Cortex of kidney (tissue), 1 donor: ENCODE measurements at places on chromosomes 1 and 21.
A peak's percentile ranks its signal among the peaks of the same experiment; 100 is the strongest.

DNA sequence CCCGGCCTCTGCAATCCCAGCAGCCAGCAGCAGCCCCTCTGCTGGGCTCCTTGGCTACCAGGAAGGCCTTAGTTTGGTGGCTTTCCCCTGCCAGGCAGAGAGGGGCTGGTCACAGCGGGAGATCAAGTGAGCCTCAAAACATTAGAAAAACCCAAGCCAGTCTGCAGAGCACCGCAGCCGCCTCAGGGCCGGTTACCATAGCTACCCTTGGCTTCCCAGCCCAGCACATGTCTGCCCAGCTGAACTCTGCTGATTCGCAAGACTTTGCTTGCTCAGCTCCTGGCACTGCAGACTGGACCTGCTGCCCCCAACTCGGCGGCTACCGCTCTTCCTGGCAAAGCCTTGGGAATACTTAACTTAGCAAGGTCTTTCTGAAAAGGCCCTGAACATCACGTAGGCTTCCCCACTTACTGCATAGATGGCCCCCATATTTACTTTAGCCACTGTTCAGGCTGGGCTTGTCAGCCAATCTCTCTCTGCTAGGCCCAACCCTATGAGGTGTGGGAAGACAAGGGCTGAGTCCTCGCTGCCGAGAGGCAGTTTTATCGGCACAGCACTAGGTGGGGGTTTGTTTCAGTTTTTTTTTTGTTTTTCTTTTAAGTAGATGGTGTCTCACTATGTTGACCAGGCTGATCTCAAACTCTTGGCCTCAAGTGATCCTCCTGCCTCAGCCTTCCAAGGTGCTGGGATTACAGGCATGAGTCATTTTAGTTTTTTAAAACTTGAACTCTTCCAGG lies 28.6 kb upstream of the PLEKHG5 start:
- DNase-seq = no peak

- DNase-seq = no peak
Measured at GRCh38 chr21:39384674-39385298, 35.9 kb upstream of the HMGN1 start.

- no peak for DNase-seq
Measured at GRCh38 chr1:15900662-15901279, 53.3 kb downstream of the SPEN start.

DNA sequence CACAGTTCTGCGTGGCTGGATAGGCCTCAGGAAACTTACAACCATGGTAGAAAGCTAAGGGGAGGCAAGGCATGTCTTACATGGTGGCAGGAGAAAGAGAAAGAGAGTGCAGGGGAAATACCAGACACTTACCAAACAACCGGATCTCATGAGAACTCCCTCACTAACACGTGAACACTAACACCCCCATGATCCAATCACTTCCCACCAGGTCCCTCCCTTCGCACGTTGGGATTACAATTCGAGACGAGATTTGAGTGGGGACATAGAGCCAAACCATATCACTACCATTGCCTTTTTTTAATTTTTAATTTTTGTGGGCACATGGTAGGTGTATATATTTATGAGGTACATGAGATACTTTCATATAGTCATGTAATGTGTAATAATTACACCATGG lies 23.8 kb upstream of the PPP1R8 start:
- DNase-seq = no peak

- DNase-seq = no peak
Measured at GRCh38 chr1:85449356-85449755, 15.6 kb downstream of the DDAH1 start.

DNA sequence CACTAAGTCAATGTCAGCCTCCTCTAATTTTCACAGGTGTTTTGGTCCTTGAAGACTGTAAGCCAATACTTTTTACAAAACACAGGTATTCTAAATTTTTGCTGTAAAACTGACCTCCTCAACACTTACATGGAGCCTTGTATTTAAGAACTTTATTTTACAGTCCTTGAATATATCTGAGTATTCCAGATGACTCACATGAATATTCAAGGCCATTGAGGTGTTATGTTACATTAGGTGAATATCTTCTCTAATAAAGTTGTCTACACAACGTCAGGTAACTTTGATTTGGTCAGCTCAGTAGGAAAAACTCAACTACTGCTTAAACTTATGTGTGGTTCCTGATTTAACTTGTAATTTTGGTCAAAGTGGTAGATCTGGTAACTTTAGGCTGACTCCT lies 254.2 kb downstream of the OLFM3 start:
- no peak for DNase-seq

GRCh38 chr1:30670240-30671060 lies 52.9 kb downstream of the MATN1 start:
- no peak for DNase-seq

GRCh38 chr1:34612091-34612827 lies 142.6 kb upstream of the GJB5 start:
- no peak for DNase-seq

DNA sequence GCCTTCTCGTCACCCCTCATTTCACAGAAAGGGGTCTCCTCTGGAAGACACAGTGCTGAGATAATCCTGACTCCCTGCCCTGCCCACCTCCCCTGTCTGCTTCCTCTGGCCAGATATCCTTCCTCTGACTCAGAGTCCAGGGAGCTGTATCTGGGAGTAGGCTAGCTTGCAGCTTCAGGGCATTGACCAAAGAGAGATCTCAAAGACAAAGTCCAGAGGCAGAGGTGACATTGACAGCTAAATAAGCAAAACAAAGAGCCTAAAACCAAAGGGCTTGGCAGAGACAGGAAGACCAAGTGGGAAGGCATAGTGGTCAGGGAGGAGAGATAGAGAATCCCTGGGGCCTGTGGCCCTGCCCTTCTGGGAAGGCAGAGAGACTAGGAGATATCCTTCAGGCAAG lies 64.9 kb downstream of the TNR start:
- no peak for DNase-seq

GRCh38 chr1:177824508-177824982 lies 145.3 kb downstream of the SEC16B start:
- DNase-seq = no peak

DNA sequence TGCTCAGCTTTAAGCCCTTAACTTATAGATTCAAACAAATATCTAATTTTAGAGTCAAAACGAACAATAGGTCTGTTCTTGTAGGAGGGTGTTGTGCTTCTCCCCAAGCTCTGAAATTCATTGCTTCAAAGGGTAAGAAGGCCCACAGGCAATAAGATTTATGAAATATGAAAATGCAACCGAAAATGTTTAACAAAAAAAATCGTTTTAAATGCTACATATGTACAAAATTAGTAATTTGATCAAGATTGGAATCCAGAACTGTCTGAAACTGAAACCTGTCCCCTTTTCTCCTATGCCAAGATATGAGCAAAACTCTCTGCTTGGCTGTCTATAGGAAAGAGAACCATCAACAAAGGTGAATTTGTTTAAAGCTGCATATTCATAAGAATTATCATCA lies 534.3 kb downstream of the PLPP3 start:
- no peak for DNase-seq

GRCh38 chr1:216457356-216457755 lies 34.1 kb upstream of the USH2A start:
- no peak for DNase-seq

DNA sequence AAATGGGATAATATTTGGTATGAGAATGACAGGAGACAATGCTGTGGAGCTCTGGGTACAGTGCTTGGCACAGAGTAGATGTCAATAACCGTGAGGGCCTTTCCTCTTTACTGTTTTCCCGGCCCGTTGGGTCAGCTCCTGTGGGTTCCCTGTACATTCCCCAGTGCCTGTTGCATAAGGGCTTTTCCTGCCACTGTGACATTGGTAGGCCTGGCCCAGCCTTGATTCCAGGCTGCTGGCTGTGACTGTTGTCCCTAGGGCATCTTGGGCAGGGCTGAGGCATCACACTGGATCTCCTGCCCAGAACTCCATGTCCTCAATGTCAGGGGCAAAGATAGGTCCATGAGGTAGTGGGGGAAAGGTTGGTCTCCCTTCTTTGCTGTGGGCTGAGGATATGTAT lies 25.8 kb upstream of the MYCL start:
- no peak for DNase-seq

- DNase-seq = no peak
Measured at GRCh38 chr1:116677474-116678062, 10.0 kb upstream of the IGSF3 start.

DNA sequence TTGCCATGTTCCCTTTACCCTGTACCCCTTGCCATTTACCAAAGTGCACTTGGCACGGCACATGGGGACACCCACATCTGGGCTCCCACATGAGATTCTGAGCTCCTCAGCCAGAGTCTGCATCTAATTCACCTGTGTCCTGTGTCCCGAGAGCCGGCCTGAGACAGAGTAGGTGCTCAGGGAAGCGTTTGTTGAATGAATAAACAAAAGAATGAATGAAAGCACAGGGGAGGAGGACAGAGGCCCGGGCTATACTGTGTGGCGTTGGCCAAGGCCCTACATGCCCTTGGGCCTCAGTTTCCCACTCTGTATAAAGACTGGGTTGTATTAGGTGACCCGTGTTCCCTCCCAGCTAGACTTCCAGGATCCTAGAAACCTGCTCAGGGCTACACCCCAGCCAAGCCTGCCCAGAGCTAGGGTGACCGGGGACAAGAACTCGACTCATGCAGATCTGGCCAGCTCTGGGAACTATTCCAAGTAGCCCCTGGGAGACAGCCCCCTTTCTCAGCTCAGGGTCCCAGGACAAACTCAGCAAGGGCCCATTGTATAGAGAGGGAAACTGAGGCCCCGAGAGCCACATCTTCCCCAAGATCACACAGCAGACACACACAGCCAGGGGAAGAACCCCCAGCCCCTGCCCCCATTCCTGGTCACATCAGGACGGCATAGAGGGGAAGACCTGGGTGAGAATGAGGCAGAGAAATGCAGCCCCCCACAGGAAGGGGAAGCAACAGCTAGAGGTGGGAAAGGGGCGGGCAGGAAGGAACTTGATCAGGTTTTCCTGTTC lies 6.0 kb downstream of the EPHA2 start:
- DNase-seq = no peak

DNA sequence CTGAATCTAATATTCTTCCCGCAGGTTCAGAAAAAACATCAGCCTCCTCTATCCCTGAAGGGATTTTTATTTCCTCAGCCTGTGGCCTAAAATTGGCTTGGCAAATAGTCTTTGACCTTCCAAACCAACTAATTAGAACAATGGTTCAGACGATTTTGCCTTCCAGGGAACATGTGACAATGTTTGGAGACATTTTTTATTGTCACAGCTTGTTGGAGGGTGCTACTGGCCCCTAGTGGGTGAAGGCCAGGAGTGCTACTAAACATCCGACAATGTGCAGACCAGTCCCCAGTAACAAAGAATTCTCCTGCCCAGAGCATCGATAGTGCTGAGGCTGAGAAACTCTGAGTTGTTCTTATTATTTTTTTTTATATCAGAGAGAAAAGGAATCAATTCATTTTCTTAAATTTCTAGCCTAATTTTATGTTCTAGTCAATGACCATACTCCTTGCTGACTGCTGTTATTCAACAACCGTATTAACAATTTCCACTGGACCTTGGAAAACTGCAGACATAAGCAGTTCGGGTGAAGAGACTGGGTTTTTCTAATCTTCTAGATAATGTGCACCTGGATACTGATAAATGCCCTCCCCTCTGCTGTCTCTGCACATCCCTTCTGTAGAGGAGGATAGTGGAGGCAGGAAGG lies 280.7 kb downstream of the LMX1A start:
- DNase-seq = no peak

DNA sequence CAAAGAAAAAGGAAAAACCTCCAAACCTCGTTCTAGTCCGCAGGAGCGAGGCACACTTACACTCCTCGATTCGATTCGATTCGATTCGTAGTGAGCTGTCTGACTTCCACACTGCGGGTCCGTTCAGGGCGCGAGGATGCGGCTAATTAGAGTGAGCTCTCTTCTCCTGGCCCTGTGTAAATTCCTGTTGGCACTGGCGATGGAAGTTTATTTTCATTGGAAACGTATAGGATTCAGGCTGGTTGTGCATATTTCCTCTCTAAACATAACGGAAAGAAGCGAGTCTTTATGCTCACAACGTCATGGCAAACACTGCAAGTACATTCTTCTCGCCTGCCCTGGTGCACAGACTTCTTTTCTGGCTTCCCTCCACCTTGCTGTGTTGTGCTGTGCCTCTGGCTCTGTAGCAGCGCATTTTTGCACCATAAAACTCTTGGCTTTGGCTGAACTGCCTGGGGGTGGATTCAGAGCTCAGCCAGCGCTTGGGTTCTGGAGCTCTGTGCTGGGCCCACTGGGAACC lies 2.7 kb downstream of the HUNK start:
- no peak for DNase-seq

- DNase-seq = no peak
Measured at GRCh38 chr1:45713711-45714110, 25.7 kb downstream of the TMEM69 start.

DNA sequence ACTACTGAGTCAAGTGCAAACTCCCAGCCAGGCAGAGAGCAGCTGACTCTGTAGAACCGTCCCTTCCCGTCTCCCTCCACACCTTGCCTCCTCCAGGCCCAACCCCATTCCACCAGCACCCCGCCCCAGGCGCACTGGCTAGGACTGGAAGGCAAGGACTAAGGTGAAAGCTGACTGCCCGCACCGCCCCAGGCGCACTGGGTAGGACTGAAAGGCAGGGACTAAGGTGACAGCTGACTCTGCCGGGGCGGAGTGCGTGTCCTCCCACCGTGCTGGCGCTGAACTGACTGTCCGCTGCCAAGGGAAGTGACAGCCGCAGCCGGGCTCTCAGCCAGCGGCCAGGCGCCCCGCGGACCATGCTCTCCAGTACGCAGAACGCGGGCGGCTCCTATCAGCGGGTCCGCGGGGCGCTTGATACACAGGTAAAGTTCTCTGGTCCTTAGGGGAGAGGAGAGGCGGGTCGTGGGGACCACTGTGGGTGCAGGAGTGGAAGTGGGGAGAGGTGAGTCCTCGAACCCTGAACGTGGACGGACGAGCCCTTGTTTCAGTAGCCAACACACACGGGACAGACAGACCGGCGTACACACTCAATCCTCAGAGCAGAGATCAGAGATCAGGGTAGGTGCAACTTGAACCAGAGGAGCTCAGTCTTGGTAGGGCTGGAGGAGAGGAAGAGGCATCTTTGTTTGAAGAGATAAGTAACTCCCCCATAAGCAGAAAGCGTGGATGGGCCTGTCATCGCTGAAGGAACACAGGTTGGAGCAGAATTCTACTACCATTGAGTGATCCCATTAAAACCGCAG lies 58.0 kb downstream of the RBM11 start:
- peak; percentile 24 for DNase-seq

- no peak for DNase-seq
Measured at GRCh38 chr1:230072296-230072695, 5.3 kb downstream of the GALNT2 start.

DNA sequence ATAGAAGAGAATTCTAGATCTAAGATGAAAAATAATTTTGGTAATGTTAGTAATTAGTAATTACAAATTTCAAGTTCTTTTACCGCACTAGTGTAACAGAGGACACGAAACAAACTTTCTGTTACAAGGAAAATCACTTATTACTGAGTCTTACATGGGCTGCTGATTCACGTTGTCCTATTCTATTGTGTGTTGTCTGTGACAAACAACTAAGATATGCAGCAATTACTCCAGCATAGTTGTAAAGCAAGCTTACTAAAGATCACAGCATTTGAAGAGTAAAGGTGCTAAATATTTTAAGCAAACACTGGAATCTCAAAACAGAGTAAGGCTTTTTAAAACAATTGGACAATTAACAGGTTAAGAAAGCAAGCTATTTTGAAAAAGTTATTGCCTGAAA lies 502.3 kb downstream of the KCNT2 start:
- no peak for DNase-seq

- DNase-seq = no peak
Measured at GRCh38 chr1:90412563-90412962, 304.5 kb downstream of the BARHL2 start.
